ENCODE measurements at places on chromosomes 16 and 17. TPM values are rescaled to one million over a fixed set of nuclear protein-coding genes. Genes with fewer than 3 reads are reported as not detected.

GRCh38 chr17:45705123-45706009 lies 78.8 kb upstream of the CRHR1 start:
- peak overlapping the region; percentile 6 for H3K27ac ChIP-seq
- no peaks in the 10 kb centered on the region for H3K36me3 ChIP-seq
- H3K27me3 ChIP-seq, result peaks cover 6% of the 10 kb centered on the region
- peak; percentile 86 for DNase-seq
- peaks cover 40% of the 10 kb centered on the region for H3K4me1 ChIP-seq

- no peaks in the 10 kb centered on the region for H3K4me1 ChIP-seq
- no peaks in the 10 kb centered on the region for H3K27me3 ChIP-seq
- DNase-seq, result no peak
These were observed 2.7 kb upstream of the ZNF594 start for GRCh38 chr17:5194346-5194745.

GINS2 gene
- 25.2 TPM for total RNA-seq

DNA sequence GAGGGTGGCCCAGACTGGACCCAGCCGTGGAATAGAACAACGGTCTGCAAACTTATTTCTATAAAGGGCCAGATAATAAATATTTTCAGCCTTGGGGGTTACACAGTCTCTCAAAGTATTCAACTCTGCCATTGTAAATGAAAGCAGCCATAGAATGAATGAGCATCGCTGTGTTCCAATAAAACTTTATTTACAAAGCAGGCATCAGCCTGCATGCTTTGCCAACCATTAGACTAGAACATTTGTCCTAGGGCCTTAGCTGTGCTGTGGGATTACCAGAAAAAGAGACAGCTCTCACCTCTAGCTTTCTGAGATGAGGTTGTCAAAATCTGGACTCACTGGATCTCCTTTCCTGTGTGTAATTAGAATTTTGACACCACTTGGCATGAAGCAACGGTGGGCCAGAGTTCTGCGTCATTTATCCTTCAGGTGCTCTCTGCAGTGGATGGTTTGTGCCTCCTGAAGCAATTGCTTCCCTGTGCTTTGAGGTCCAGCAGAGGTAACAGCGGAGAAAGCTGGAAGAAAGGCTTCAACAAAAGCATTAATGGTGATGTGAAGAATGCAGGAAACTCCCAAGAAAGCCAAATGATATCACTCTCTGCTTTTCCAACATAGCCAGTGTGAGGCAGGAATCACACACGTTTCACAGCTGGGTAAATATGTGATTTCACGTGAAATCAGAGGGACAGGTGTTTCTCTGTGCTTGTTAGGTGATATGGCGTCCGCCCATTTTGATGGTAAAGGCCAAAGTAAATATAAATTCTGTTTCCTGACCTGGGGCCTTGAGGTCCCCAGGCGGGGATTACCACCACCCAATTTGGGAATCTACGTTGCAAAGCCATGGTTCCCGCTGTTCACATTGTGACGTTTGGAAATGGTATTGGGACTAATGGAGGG lies 148.4 kb downstream of the PITPNC1 start:
- H3K4me1 ChIP-seq, result peaks cover 13% of the 10 kb centered on the region
- H3K27ac ChIP-seq, result no peak overlapping the region
- no peak overlapping the region for H3K4me3 ChIP-seq
- no peaks in the 10 kb centered on the region for H3K27me3 ChIP-seq
- DNase-seq, result no peak

DNA sequence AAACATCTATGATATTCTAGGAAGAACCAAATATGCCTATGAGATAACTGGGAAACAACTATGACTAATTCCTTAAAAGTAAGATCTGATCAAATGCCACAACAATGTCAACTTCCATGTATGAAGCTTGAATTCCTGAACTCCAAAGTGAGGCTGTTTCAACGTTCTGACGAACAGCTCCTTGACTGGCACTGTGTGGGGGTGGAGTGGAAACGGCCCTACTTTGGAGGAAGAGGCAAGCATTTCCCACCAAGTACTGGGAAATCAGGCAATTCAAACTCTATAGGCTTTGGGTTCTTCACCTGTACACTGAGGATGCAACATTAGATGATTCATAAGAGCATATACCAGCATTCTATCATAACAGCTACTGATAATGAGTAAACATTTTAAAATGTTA lies 187.2 kb downstream of the CDK5R1 start:
- H3K36me3 ChIP-seq, result no peaks in the 10 kb centered on the region
- H3K4me3 ChIP-seq, result no peak overlapping the region
- no peak overlapping the region for H3K27ac ChIP-seq
- H3K4me1 ChIP-seq, result peaks cover 7% of the 10 kb centered on the region

- no peaks in the 10 kb centered on the region for H3K27me3 ChIP-seq
- H3K27ac ChIP-seq, result no peak overlapping the region
- peaks cover 56% of the 10 kb centered on the region for H3K36me3 ChIP-seq
- H3K4me1 ChIP-seq, result no peaks in the 10 kb centered on the region
- DNase-seq, result no peak
These were observed 26.7 kb downstream of the DNASE1 start for GRCh38 chr16:3681206-3681605.

DNA sequence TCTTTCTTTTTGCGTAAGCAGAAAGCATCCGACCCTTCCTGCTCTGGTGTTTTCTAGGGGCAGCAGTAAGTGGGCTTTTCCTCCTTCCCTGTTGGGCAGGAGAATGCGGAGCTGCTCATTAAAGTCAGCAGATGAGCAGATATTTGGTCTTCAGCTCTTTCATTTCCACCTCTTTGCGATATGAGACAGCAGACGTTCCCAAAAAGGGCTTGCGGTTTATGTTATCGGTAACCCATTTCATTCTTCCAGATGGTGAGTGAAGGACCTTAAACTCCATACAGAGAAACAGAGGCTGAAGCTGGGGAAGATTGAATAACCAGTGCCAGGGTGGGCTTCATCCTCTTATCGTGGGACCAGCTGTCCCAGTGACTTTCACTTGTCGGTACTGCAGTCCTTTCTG lies 40.7 kb downstream of the KSR1 start:
- H3K27ac ChIP-seq, result no peak overlapping the region
- no peak overlapping the region for H3K4me3 ChIP-seq
- H3K4me1 ChIP-seq, result peaks cover 27% of the 10 kb centered on the region
- DNase-seq, result no peak
- H3K36me3 ChIP-seq, result no peaks in the 10 kb centered on the region
- no peaks in the 10 kb centered on the region for H3K27me3 ChIP-seq

RAC3 gene
- total RNA-seq, result 8.0 TPM

GRCh38 chr17:3843935-3844516 lies 2.0 kb downstream of the NCBP3 start:
- no peak overlapping the region for H3K27ac ChIP-seq
- no peaks in the 10 kb centered on the region for H3K4me1 ChIP-seq
- H3K36me3 ChIP-seq, result peaks cover 33% of the 10 kb centered on the region
- H3K27me3 ChIP-seq, result no peaks in the 10 kb centered on the region
- no peak overlapping the region for H3K4me3 ChIP-seq

- H3K4me1 ChIP-seq, result no peaks in the 10 kb centered on the region
- no peaks in the 10 kb centered on the region for H3K36me3 ChIP-seq
- H3K27me3 ChIP-seq, result peaks cover 48% of the 10 kb centered on the region
- H3K27ac ChIP-seq, result no peak overlapping the region
- H3K4me3 ChIP-seq, result no peak overlapping the region
These were observed 300.2 kb upstream of the IRX5 start for GRCh38 chr16:54630284-54630967.

GRCh38 chr16:70290949-70291519 lies 1.7 kb upstream of the AARS1 start:
- H3K4me1 ChIP-seq, result peaks cover 8% of the 10 kb centered on the region
- H3K27ac ChIP-seq, result no peak overlapping the region
- no peaks in the 10 kb centered on the region for H3K27me3 ChIP-seq
- H3K4me3 ChIP-seq, result no peak overlapping the region

GRCh38 chr17:80892019-80892855 lies 99.4 kb upstream of the CHMP6 start:
- H3K27me3 ChIP-seq, result no peaks in the 10 kb centered on the region
- peaks cover 12% of the 10 kb centered on the region for H3K36me3 ChIP-seq

FOXK2 gene
- total RNA-seq, result 96.2 TPM

DNA sequence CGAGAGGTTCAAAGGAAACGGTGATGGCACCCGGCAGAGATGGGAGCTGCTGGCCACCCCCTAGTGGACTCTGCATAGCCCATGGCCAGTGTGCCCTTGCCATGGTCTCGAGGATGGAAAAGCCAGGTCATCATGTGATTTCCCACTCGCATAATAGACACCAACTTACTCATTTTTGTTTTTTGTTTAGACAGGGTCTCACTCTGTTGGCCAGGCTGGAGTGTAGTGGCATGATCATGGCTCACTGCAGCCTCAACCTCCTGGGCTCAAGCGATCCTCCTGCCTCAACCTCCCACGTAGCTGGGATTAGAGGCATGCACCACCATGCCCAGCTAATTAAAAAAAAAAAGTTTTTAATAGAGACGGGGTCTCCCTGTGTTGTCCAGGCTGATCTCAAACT lies 27.6 kb downstream of the LDHD start:
- H3K36me3 ChIP-seq, result no peaks in the 10 kb centered on the region
- H3K27ac ChIP-seq, result no peak overlapping the region
- DNase-seq, result no peak
- H3K27me3 ChIP-seq, result no peaks in the 10 kb centered on the region
- H3K4me1 ChIP-seq, result peaks cover 31% of the 10 kb centered on the region

GRCh38 chr16:48614759-48615158 lies 4.8 kb upstream of the N4BP1 start:
- no peak for DNase-seq
- no peaks in the 10 kb centered on the region for H3K27me3 ChIP-seq
- no peak overlapping the region for H3K4me3 ChIP-seq

EVI2B gene
- not detected for total RNA-seq

RCVRN gene
- not detected for total RNA-seq

ZNF423 gene
- total RNA-seq, result not detected

HOXB3 gene
- total RNA-seq, result 151 TPM

- no peak for DNase-seq
- H3K27me3 ChIP-seq, result no peaks in the 10 kb centered on the region
- H3K4me1 ChIP-seq, result no peaks in the 10 kb centered on the region
- H3K27ac ChIP-seq, result no peak overlapping the region
- H3K4me3 ChIP-seq, result no peak overlapping the region
These were observed 203.7 kb upstream of the COX10 start for GRCh38 chr17:13865650-13866049.

GRCh38 chr16:57042157-57043111 lies 49.9 kb upstream of the CPNE2 start:
- no peak overlapping the region for H3K4me3 ChIP-seq
- H3K4me1 ChIP-seq, result no peaks in the 10 kb centered on the region
- H3K27me3 ChIP-seq, result no peaks in the 10 kb centered on the region
- no peak overlapping the region for H3K27ac ChIP-seq
- no peak for DNase-seq
- H3K36me3 ChIP-seq, result no peaks in the 10 kb centered on the region

CDH3 gene
- 41.7 TPM for total RNA-seq

- H3K36me3 ChIP-seq, result peaks cover 12% of the 10 kb centered on the region
- no peak for DNase-seq
- no peak overlapping the region for H3K27ac ChIP-seq
These were observed 34.7 kb downstream of the MSI2 start for GRCh38 chr17:57290981-57291380.

PRR11 gene
- total RNA-seq, result 52.7 TPM

CLEC18B gene
- 1.3 TPM for total RNA-seq

- H3K27ac ChIP-seq, result no peak overlapping the region
- H3K4me3 ChIP-seq, result no peak overlapping the region
- DNase-seq, result no peak
- H3K36me3 ChIP-seq, result no peaks in the 10 kb centered on the region
- H3K4me1 ChIP-seq, result no peaks in the 10 kb centered on the region
These were observed 7.7 kb downstream of the CCL18 start for GRCh38 chr17:36071751-36072150.

EFNB3 gene
- total RNA-seq, result 0.88 TPM

GRCh38 chr17:74566132-74566753 lies 1.1 kb downstream of the CD300H start:
- H3K4me3 ChIP-seq, result no peak overlapping the region
- H3K36me3 ChIP-seq, result peaks cover 5% of the 10 kb centered on the region
- H3K27me3 ChIP-seq, result peaks cover 93% of the 10 kb centered on the region
- peak; percentile 48 for DNase-seq
- H3K4me1 ChIP-seq, result peaks cover 13% of the 10 kb centered on the region

CA7 gene
- total RNA-seq, result not detected

- H3K36me3 ChIP-seq, result no peaks in the 10 kb centered on the region
- no peak overlapping the region for H3K27ac ChIP-seq
- peaks cover 65% of the 10 kb centered on the region for H3K27me3 ChIP-seq
These were observed 11.2 kb downstream of the PRAC1 start for GRCh38 chr17:48711128-48711527.

GRCh38 chr17:45230787-45231480 lies 9.2 kb downstream of the FMNL1 start:
- H3K36me3 ChIP-seq, result peaks cover 9% of the 10 kb centered on the region
- H3K27me3 ChIP-seq, result peaks cover 23% of the 10 kb centered on the region
- no peak overlapping the region for H3K4me3 ChIP-seq
- no peak overlapping the region for H3K27ac ChIP-seq
- H3K4me1 ChIP-seq, result peaks cover 11% of the 10 kb centered on the region
- DNase-seq, result no peak

DNA sequence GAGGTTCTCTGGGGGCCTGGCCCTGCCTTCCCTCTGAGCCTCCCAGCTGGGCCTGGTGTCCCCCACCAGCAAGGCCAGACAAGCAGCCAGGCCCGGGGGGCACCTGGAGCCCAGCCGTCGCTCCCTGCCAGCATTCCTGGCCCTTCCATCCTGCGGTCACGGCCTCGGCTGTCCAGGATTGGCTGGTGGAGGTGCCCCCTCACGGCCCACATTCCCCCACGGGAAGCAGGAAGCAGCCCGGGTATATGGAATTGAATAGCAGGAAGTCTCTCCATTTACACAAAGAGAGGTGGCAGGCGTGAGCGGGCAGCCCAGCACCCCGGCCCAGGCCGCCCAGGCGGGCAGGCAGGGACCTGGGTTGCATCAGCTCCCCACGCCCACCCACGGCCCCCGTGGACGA lies 14.5 kb downstream of the TRAF7 start:
- peaks cover 66% of the 10 kb centered on the region for H3K36me3 ChIP-seq
- DNase-seq, result no peak
- H3K27me3 ChIP-seq, result no peaks in the 10 kb centered on the region
- peaks cover 8% of the 10 kb centered on the region for H3K4me1 ChIP-seq
- no peak overlapping the region for H3K4me3 ChIP-seq
